ENCODE measurements at places on chromosomes 2 and 18.
A peak's percentile ranks its signal among the peaks of the same experiment; 100 is the strongest.

DNA sequence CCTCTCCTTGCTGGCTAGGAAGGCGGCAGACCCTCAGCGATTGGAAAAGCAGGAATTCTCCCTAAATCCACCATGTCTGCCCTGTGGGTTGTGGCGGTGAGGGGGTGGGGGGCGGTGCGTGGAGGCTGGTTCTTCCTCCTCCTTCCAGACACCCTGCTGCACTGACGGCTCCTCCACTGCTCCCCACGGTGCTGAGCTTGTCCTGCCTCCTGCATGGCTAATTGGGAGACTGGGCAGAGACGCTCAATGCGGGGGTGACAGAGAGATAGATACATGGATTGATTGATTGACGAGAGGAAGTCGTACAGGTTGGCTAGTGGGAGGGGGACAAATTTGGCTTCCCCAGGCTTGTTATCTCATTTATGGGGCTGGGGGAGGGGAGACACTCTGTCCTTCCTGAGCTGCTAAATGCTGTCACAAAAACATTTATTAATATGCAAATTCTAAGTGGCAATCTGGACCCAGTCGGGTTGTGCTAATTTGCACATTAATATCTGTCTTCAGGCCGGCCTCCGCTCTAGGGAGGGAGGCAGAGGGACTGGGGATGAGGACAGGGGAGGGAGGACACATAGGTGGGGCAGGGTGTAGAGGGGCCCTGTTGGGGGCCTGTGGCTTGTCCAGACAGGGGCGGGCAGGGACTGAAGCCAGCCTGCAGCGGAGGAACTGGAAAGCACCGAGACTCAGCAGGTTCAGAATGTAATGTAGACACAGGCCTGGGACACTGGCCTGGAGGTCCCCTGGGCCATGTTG lies 181.6 kb downstream of the CELF4 start:
- no peak for DNase-seq

DNA sequence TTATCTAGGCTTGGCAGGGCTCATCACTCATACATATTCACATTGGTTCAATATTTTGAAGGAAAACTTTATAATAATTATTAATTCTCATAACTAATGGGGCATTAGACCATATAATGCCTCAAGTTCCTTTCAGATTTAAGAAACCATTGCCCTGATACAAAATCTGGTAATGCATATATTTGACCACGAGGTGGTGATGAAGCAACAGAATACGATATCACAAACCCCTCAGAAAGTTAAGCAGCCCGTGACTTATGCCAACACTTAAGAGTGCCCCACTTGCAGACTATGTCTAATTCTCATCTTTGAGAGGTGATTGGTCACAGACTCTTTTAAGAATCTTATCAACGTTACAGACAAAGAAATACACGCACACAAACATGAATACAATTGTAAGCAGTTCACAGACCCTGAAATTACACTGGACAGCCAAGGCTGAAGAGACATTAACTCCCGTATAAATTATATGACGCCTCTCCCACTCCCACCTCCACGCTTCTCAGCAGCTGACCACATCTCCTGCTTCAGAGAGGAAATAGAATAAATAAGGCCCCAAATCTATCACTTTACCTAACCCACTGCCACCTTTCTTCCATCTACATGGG lies 20.7 kb upstream of the DNAH6 start:
- peak; percentile 82 for DNase-seq

GRCh38 chr2:237283131-237283928 lies 130.6 kb downstream of the COL6A3 start:
- no peak for DNase-seq

DNA sequence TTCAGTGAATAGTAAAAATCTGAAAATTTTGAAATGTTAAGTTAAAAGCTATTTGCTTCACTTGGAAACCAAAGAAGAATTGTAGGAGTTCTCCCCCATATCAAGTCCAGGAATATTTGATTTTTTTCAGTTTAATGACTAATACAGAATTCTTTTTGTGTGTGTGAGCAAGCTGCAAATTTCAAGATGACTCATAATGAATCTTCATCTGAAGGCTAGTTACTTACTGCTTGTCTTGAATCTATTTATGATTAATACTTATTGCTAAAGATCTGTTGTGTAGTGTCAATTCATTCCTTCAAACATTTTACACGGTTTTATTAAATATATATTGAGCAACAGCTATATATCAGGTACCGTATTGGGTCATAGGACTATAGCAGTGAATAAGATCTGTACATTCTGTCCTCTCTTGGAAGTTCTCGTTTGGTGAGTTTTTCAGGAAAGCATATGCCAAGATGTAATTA lies 47.8 kb upstream of the CAVIN2 start:
- no peak for DNase-seq

GRCh38 chr2:140580532-140581151 lies 1550.2 kb downstream of the LRP1B start:
- DNase-seq, result no peak

GRCh38 chr2:29226808-29227207 lies 111.6 kb downstream of the CLIP4 start:
- no peak for DNase-seq

DNA sequence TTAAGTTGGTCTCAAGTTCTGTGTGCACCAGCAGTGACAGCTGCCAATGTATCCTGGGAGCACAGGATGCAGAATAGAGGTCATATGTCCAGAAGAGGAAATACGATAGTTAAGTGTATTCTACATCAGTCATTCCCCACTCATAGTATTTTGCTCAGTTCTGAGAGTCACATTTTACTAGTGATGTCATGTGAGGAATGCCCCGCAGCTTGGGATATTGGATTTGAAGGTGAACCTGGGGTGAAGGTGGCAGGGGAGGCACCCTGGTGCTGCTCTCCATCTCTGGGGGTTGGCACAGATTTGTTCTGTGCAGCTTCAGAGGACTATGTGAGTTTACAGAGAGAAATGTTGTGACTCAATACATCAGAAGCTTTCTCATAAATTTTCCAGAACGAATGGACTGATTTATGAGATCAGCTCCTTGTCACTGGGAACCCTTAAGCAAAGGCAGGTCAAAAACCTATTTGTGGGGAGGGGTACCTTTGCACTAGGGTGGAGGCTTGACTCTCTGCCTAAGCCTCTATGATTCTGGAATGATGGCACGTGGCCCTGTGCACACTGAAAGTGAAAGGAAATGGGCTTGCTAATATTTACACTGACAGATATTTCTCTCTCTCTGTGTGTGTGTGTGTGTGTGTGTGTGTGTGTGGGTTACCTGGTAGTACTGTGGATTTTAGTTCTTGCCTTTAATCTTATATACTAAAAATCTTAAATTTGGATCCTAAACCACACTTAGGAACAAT lies 95.9 kb downstream of the NEB start:
- DNase-seq, result peak; percentile 73

GRCh38 chr2:129816813-129817574 lies 162.5 kb upstream of the RAB6C start:
- DNase-seq, result no peak

DNA sequence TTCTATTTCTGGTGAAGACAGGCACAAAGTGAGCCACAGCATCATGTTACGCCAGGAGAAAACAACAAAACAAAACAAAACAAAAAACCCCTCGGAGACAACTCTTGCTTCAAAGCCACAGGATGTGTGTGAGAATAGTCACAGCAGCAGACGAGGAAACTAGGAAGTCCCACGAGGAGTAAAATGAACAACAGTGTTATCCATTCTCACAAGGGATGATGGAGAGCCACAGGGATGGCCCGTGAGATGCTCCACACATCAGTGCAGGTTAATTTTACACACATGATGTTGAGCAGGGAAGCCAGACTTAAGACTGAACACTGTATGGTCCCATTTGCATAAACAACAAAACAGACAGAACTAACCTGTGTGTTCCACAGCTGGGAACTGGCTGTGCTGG lies 128.5 kb upstream of the TMEM18 start:
- DNase-seq, result no peak

- no peak for DNase-seq
These were observed 56.4 kb upstream of the ODC1 start for GRCh38 chr2:10504370-10504993.

DNA sequence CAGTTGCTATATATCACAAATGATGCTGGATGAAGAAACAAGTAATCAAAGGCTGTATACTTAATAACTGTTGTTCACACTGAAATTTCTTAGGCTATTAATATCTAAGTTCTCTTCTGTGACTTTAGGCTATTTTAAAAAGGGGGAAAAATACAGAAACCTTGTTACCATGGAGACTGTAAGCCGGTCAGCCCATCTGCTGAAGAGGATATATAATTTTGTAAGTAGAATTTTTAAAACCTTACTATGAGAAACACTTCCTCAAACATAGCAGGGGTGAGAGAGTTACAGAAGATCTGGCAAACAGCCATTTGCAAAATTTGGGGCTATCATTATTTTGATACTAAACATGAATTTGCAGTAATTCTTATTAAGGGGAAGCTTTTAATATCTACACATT lies 27.8 kb downstream of the CACNB4 start:
- DNase-seq, result no peak

GRCh38 chr2:28809927-28810326 lies 707 bp upstream of the SPDYA start:
- no peak for DNase-seq

- DNase-seq, result no peak
These were observed 337.4 kb downstream of the LPIN1 start for GRCh38 chr2:12083713-12084419.

- peak; percentile 34 for DNase-seq
These were observed 44.3 kb upstream of the CAB39 start for GRCh38 chr2:230668184-230668938.

GRCh38 chr2:235444101-235444597 lies 49.7 kb upstream of the AGAP1 start:
- DNase-seq, result no peak

GRCh38 chr2:105224444-105224843 lies 17.1 kb upstream of the GPR45 start:
- no peak for DNase-seq

Data from CD4-positive, alpha-beta T cell treated with Interleukin-21 for 1 hour (primary cell).